ENCODE measurements at places on chromosomes 5 and 9.

DNA sequence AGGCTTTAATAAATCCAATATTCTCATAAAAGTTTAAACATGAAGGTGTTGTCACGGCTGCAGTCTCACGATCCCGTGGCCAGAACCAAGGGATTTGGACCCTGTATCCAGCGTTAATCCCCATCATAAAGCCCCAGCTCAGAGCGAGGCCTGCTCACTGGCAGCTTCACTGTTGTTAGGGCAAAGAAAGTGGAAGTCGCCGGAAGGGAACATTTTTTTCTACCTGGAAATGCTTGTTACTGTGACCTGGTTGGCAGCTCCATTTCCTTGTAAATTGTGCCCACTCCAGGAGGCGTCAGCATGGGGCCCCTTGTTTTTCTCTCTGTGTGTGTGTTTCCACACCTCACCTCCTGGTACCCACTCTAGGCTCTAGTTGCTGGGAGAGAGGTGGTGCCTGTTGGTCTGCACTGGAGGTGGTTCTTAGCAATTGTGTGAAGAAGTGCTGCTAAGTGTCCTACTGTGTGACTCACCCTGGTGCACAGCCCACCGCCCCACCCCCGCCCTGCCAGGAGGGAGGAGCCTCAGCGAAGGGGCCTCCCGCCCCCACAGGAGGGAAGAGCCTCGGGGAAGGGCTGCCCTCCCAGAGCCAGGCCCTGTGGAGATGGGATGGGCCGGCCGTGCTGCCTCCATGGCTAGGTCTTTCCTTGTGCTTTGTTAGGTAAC is 105.1 kb downstream of the EHMT1 start:
- DNase-seq: no peak

DNA sequence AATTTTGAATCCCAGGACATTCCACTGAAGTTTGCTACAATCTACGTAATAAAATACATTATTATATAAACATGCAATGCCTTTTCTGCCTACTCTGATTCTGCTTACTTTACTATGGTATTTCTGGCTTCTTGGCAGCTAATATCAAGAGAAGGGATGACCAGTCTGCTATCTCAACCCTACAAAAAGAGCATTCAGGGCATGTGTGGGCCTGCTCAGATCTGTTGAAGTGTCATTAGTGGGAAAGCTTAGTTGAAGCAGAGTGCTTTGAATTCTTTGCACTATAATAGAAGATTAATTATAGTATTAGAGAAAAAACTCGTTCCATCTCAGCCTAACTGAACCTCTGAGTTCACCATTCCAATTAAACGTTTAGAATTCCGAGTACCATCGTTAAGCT is 339.5 kb upstream of the ISL1 start:
- DNase-seq: no peak

GRCh38 chr9:29213417-29214153 is 1640.3 kb upstream of the C9orf72 start:
- no peak for DNase-seq

GRCh38 chr5:55188656-55189540 is 15.9 kb upstream of the CDC20B start:
- no peak for DNase-seq

- no peak for DNase-seq
Measured at GRCh38 chr5:130963798-130964197, 201.3 kb downstream of the HINT1 start.

DNA sequence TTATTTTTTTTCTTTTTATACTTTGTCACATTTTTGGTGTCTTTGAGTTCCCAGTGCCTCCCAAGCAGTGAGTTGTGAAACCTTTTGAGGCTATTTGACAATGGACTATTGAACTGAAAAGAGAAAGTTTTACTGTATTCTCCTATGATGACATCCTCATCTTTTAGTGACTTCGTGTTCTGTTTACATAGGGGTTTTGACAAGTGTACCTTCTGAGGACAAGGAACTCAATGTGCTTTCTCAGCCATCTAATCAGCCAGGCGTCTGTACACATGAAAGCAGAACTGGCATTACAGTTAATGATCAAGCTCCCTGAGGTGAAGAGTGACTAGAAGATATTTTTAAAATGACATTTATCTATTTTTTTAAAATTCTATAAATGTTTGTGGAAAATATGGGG is 175.5 kb downstream of the ANXA1 start:
- no peak for DNase-seq

Data from hematopoietic multipotent progenitor cell treated with erythropoietin and hydrocortisone succinate and interleukin-3 and kit ligand, for 15 days (in vitro differentiated cells).